ENCODE measurements at places on chromosomes 1 and 21.

DNA sequence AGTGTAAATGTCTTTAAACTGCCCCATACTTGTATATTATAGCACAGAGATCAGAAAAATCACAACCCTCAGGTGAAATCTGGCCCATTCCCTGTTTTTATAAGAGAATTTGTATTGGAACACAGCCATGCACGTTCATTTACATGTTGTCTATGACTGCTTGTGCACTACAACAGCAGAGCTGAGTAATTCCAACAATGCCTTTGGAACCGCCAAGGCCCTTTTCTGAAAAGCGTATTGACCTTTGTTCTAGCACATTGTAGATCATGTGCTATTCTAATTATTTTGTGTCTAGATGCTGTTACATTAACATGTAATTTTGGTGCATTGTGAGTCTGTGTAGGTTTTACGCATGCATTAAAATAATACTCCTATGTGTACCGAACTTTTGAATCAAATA is 339.6 kb downstream of the CHRM3 start:
- DNase-seq, result no peak

DNA sequence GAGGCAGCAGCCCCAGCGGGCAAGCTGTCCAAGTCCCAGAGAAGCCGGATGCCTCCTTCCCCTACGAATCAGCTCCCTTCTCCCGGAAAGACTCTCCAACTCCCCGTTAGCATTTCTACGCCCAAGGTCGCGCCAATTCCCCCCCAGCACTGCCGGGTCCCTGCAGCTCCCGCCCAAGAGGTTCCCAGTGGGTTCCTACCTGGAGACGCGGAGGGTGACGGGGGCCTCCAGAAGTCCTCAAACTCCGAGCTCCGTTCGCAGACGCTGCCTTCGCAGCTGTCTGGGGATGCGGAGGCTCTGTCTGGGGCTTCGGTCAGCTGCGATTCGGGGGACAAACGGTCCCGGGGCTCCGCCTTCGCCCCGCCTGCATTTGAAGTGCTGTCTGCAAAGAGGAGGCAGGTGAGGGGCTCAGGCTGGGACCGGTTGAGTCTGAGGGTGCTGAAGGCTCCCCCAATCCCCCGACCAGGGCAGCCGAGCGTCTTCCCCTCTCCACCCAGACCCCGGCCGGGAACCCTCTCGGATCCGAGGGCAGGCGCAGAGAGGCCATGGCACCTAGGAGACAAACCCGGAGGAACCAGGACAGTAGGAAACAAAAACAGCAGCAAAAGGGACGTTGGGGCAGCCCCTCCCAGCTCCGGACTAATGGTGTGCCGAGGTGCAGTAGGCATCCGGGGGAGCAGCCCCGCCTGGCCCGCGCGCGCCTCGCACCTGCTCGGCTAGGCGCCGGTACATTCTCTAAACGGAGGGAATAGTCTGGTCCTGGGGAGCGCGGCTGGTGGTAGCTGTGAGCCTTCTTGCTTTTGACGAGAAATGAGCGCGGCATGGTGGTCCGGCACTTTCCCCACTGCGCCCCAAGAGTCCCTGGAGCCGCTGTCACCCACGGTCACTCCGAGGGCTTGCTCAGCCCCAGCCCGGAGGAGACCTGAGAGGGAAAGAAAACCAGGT is 3.8 kb downstream of the GFI1 start:
- no peak for DNase-seq

- no peak for DNase-seq
These were observed 22.5 kb upstream of the SRP9 start for GRCh38 chr1:225754940-225755641.

- no peak for DNase-seq
These were observed 10.0 kb downstream of the MAP3K6 start for GRCh38 chr1:27356619-27357280.
